ENCODE measurements at places on chromosomes 4 and X.

GRCh38 chr4:185847352-185848097 is 35.5 kb upstream of the SORBS2 start:
- DNase-seq, result no peak

DNA sequence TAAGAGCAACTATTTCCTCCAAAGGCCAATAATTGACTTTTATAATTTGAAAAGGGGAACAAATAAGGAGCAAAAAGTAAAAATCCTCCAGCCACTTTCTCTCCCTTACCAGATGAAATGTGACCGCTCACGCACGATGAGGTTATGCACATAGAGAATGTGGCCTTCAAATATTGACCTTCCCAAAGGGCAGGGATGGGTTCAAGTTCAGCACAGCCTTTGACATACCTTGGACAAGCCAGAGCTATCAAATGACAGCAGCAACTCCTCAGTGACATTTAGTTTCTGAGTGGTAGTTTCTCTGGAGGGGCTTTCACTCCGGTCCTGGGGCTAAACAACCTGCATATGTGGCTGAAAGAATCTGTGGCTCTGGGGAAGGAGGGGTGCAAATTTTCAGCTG is 50.7 kb downstream of the AMOT start:
- DNase-seq, result no peak

GRCh38 chr4:94527556-94528233 is 76.0 kb downstream of the PDLIM5 start:
- DNase-seq, result no peak

GRCh38 chr4:76718831-76719230 is 179.1 kb downstream of the SOWAHB start:
- DNase-seq, result no peak

DNA sequence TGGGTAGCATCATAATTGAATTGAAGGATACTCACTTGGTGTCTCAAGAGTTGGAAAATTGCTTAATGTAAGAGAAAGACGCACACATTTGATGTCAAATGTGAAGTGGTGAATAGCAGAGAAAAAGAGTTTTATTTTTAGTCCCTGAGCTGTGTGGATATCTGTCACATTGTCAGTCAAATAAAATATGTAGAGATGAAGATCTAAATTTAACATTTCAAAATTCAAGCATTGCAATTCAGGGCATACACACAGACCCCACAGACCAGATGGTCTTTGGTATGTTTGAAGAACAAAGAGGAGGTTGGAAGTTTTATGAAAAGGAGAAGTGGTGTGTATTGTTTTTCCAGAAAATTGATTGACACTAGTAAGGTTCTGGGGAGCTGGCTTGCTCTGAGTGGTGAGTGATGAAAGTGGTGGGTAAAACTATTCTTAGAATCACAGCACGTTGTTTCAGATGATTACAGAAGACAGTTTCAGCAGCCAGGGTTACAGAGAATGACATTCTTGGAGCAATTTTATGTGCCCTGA is 44.9 kb upstream of the BBS12 start:
- DNase-seq, result no peak

GRCh38 chr4:75605928-75606327 is 24.4 kb downstream of the CDKL2 start:
- DNase-seq, result no peak

GRCh38 chrX:93874554-93874953 is 200.5 kb downstream of the FAM133A start:
- no peak for DNase-seq

GRCh38 chr4:8283631-8284121 is 14.1 kb downstream of the HTRA3 start:
- no peak for DNase-seq

GRCh38 chr4:158255727-158256324 is 45.5 kb downstream of the TMEM144 start:
- DNase-seq, result no peak

- DNase-seq, result no peak
Observed at GRCh38 chr4:72567036-72567435, 2.0 kb downstream of the ADAMTS3 start.

DNA sequence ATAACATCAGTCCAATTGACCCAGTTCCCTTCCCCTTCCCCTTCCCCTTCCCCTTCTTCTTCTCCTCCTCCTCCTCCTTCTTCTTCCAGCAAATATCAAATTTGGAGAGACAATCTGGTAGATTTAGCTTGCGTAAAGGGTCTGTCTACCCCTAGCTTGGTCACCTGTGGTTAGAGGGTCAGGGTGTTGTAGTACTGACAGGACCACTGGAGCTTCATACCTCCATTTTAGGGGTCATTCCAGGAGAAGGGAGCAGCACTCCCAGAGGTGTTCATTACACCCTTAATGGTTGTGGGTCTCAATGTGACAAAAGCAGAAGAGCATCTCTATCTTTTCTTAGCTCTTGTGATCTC is 3.7 kb upstream of the FGB start:
- no peak for DNase-seq

GRCh38 chrX:117711782-117712181 is 404.8 kb downstream of the KLHL13 start:
- DNase-seq, result no peak

DNA sequence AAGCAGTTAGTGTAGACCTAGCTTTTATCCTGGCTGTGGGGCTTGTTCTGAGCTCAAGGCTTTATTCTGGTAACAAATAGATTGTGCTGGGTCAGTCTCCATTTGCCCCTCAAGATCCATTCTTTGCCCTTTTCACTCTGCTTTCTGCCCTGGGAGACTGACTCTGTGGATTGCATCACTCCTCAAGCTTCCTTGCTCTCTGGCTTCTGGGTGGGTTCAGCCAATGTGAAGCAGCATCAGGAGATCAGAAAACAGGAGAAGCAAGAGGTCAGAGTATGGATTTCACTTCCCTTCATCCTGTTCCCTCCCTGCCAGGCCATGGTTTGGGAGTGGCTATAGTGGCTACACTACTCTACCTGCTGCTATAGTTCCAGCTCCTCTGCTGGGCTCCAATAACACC is 184.1 kb upstream of the NDP start:
- DNase-seq, result no peak

DNA sequence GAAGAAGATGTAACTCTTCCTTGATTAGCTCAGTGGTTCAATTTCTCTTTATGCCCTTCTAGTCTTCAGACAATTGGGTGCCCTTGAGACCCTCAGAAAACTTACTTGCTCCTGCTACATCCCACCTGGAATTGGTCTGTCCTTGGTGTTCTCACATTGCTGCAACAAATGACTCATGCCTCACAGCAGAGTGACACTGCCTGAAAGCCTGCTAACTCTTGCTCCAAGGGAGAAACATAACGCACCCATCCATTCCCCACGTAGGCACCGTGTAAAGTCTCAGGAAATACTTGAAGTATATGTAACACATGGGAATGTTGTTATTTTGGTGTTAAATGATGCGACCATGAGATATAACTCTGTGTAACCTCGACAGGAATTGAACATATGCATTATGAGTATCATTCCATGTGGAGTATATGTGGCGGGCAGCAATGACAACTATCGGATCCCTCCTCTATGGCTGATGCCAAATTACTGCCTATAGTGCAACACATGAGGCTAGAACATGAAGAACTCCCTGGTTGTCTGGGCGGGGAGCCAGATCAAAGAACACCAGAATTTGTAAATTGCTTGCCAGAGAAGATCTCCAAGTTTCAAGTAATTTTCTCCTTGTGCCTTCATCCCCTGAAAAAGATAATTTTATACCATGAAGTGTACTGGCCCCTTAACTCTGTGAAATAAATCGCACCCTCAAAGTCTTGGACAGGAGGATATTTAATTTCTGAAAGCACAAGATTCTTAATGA is 231.3 kb upstream of the STK26 start:
- DNase-seq, result no peak

- no peak for DNase-seq
Observed at GRCh38 chr4:185004562-185005218, 13.6 kb upstream of the HELT start.

DNA sequence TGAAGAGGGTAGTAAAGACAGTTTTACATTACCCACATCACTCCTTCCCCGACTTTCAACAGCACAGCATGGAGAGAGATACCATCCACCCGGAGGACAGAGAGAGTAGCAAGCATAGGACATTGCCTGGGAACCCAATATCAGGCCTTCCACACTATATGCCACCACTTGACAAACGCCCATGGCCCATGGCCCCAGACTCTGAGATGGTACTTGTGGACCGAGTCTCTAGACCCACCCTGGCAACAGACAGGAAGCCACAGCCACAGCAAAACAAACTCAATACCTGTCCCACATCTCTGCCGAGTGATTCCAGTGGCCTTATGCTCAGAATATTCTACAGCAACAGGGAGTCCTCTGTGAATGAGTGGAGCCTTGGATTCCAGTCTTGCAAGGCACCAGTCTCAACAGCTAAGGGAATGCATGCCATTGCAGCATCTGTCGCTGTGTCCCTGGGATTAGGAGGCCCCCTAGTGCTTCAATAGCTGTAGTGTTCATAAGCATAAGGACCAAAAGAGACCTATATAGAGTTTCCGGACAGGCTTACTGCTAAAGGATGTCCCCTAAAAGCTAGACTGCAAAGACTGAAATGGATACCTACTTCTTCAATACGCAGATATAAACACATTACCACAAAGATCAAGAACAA is 14.7 kb upstream of the CT55 start:
- no peak for DNase-seq

DNA sequence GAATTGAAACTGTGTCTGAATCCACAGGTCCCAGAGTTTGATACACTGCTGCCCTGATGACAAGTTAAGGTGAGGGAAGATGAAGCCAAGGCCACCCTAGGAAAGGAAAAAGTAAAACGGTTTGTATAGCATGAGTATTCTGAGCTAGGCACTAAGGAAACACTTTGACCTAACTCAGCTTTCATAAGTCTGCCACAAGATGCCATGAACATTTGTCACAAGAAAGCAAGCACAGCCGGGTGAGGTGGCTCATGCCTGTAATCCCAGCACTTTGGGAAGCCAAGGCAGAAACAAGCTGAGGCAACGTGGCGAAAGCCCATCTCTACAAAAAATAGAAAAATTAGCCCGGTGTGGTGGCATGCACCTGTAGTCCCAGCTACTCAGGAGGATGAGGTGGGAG is 34.2 kb downstream of the ELOVL6 start:
- DNase-seq, result no peak

GRCh38 chrX:123140904-123141303 is 43.2 kb upstream of the GRIA3 start:
- no peak for DNase-seq

DNA sequence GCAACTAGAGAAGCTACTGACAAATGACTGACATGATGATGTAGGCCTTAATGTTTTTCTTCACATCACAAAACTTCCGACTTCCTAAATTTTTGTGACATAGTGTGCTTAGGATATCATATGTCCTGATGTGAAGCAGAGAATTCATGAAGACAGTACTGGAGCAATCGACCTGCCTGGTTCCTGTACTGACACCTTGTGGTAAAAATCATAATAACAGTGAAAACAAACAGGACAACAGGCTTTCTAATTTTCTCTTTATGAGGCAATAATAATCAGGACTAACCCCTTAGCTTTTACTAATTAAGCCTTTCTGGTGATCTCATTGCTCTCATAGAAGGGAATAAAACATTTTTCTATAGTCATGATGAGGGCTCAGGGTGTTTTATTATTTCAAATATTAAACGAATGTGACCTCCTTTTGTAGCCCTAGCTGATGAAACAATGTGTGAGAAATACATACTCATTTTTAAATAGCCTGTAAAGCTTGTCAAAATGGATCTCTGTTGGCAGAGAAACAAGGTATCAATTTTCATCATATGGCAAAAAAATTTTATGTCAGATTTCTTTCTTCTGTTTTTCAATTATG is 158.4 kb downstream of the TENT5D start:
- no peak for DNase-seq

GRCh38 chr4:151031831-151032605 is 16.9 kb upstream of the LRBA start:
- no peak for DNase-seq

- DNase-seq, result no peak
Observed at GRCh38 chrX:46762963-46763362, 4.0 kb upstream of the SLC9A7 start.

GRCh38 chr4:42331914-42332368 is 65.3 kb upstream of the SHISA3 start:
- DNase-seq, result no peak

DNA sequence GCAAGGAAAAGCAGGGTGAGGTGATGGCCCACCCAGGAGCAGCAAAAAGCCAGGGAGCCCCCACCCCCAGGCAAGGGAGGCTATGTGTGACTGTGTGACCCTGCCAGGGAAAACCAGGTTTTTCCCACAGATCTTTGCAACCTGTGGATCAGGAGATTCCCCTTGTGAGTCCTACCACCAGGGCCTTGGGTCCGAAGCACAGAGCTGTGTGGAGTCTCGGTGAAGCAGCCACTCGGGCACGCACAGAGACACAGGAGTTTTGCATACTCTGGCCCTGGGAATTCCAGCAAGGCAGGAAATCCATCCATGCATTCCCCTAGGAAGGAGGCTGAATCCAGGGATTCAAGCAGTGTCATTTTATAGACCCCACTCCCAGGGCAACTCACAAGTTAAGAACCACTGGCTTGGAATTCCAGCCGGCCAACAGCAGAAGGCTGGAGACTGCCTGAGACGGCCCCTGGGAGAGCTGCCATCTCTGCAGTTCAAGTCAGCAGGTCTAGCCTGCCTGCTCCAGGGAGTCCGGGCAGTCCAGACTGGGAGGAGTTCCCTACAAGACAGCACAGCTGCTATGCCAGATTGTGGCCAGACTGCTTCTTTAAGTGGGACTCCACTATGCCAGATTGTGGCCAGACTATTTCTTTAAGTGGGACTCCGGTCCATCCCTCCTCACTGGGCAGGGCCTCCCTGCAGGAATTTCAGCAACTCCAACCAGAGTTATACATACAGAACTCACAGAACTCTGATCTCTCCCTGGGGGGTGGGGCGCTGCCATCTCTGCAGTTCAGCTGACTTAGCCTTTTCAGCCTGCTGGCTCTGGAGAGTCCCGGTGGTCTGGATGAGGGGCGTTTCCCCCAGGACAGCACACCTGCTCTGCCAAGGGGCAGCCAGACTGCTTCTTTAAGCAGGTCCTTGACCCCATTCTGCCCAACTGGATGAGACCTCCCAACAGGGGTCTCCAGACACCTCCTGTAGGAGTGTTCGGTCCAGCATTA is 85.1 kb upstream of the ADAD1 start:
- no peak for DNase-seq

GRCh38 chrX:148288451-148288850 is 212.0 kb upstream of the AFF2 start:
- no peak for DNase-seq

GRCh38 chr4:48958582-48958981 is 27.5 kb upstream of the CWH43 start:
- no peak for DNase-seq

GRCh38 chrX:150036181-150036580 is 97.9 kb upstream of the EOLA2 start:
- no peak for DNase-seq

DNA sequence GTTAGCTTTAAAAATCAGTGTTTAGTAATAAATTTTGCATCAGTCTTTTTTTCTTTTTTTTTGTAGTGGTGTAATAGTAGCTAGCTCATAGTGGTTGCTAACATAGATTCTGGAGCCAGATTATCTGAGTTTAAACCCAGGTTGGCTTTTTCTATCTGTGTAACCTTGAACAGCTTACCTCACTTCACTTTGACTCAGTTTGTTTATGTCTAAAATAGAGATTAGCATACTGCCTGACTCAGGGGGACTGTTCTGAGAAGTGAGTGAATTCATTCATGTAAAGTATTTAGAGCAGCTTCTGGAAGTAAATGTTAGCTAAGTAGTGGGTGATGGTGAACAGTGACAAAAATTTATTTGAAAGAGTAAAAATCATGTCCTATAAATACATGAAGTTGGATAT is 32.9 kb downstream of the CPEB2 start:
- DNase-seq, result no peak

- no peak for DNase-seq
Observed at GRCh38 chr4:161828061-161828460, 335.7 kb downstream of the FSTL5 start.

GRCh38 chrX:30060718-30061117 is 154.6 kb upstream of the MAGEB2 start:
- no peak for DNase-seq

All from vagina (tissue), 2 donors.